ENCODE measurements at places on chromosomes 6 and 20. TPM values are rescaled to one million over a fixed set of nuclear protein-coding genes. Genes with fewer than 3 reads are reported as not detected.

- no peak for DNase-seq
These were observed 112.0 kb downstream of the ZMYND8 start for GRCh38 chr20:47244451-47244850.

Gene PNPLA1
- not detected for total RNA-seq

- no peak for DNase-seq
These were observed 133.0 kb downstream of the GPX5 start for GRCh38 chr6:28658475-28659249.

- no peak for DNase-seq
These were observed 198.8 kb upstream of the OPRM1 start for GRCh38 chr6:153840039-153840850.

Gene OPN5
- total RNA-seq: not detected

Data from omental fat pad (tissue), 4 donors.